Kasumi-1 (cell line): ENCODE measurements at places on chromosomes 13 and 19.

DNA sequence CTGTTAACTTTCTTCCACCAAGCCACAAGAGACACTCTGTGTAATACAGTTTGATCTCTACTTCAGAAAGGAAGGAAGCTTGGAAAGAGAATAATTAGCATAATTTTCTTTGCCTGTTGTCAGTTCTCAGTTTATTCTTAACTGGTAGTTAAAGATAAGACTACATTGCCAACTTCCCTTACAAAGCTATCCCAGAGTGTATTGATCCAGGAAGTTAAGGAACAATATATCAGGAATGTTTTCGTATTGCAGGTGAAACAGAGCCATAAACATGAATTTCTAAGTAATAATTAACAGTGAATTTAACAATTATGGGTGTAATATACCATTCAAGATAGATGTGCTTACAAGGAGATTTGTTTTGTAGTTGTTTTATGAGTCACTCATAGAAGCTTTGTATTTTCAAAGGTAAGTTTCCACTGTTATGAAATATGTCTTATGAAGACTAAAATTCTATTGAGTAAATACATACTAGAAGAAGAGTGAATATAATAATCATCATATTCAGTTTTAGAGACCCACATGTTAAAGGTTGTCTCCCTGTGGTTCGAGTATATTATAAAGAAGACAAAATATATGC lies 88.4 kb upstream of the KLF5 start:
- DNase-seq, result no peak

DNA sequence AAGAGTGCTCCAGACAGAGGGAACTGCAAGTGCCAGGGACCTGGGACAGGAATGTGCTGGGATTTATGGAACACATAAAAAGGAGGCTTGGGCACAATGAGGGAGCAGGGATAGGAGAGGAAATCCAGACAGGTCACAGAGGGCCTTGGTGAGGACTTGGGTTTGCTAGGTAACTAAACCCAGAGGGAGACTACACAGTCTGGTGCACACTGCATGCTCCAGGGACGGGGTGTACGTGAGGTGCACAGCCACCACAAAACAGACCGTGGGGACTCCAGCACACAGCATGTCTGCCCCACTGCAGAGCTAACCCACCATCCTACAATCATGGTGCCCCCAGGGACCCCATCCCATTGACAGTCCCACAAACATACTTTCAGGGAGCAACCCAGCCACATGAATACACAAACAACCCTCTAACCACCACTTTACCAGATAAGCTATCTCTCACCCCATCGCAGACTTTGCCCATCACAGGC lies 5.5 kb upstream of the ZFP36 start:
- DNase-seq, result no peak

- DNase-seq, result no peak
Measured at GRCh38 chr13:66635526-66635925, 594.6 kb downstream of the PCDH9 start.

DNA sequence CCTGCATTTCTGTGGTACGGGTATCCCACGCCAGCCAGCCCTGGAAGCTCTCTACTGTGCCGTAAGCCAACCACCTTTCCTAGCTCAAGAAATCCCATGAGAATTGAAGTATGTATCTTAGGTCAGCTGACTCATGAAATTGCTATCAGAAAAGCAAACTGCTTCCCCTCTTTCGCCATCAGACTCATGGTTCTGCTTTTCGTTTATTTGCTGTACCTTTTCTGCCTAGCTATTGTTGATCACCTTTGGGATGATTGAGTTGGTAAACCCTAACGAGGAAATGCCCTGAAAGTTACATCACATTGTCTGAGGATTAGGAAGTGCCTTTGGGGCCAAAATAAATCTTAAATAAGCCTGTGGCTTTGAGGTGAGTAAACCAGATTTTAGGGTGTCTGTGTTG lies at the start of gene ADGRE3:
Gene ADGRE3, minus strand, starts transcription at position 81 of the 400 bp plus-strand sequence. Its CDS starts 74 bp downstream, at position 7.
- peak; percentile 44 for DNase-seq

- DNase-seq, result no peak
Measured at GRCh38 chr13:77876176-77876575, 42.5 kb downstream of the EDNRB start.

- no peak for DNase-seq
Measured at GRCh38 chr19:290372-291005, 714 bp downstream of the PLPP2 start.

GRCh38 chr19:18735324-18735723 lies 51.8 kb downstream of the CRTC1 start:
- DNase-seq, result no peak

DNA sequence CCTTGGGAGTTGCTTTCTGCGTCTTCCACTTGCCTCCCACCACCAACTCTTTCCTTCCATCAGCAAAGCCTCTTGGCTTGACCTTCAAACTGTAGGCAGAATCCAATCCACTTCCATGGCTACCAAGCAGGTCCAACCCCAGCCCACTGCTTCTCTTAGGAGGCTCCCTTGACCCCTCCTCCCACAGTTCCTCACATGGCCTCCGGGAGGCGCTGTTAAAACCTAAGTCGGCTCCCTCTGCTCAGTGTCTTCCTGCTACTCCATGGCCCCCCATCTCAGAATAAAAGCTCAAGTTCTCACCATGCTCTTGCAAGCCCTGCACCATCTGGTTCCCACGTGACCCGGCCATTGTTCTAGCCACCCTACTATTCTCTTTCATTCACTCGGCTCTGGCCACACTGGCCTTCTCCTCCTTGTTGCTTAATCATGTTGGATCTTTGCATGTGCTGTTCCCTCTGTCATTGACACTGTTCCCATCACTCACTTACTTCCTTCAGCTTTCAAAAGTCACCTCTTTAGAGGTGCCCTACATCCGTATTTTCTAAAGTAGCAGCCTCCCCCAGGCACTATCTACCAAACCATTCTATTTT lies 7.5 kb downstream of the IZUMO2 start:
- DNase-seq, result no peak

GRCh38 chr13:34420702-34421346 lies 521.2 kb upstream of the NBEA start:
- DNase-seq, result no peak

DNA sequence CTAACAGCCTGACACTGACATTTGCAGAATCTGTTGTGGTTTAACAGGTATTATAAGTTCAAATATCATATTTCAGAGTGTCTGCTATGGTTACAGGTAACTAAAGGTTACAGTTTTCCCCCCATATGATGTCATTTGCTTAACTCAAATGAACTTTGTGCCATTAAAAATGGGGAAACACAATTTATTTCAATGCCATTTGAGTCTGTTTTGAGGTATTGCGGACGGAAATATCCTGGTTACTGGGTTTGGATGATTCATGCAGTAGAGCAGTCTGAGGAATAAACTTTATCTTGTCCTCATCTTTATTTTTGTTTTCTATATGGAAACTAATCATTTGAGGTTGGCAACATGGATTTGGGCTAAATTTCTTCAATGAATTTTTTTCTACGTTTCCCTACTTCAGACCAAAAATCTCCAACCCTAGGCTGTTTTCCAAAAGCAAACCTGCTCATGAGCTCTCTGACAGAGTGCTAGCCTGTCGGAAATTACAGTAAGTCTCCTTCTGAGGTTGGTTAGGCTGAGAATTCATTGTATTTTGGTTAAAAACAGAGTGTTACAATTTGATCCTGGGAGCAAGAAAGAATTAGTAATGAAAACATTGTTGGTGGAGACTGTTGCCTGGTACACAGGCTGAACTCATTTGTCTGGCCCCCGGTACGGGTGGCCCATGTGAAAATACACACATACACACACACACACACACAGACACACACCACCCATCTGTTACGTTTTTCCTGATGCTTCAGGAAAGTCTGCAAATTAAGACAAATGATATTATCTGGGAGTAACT lies 66.1 kb downstream of the AKAP11 start:
- DNase-seq, result no peak

DNA sequence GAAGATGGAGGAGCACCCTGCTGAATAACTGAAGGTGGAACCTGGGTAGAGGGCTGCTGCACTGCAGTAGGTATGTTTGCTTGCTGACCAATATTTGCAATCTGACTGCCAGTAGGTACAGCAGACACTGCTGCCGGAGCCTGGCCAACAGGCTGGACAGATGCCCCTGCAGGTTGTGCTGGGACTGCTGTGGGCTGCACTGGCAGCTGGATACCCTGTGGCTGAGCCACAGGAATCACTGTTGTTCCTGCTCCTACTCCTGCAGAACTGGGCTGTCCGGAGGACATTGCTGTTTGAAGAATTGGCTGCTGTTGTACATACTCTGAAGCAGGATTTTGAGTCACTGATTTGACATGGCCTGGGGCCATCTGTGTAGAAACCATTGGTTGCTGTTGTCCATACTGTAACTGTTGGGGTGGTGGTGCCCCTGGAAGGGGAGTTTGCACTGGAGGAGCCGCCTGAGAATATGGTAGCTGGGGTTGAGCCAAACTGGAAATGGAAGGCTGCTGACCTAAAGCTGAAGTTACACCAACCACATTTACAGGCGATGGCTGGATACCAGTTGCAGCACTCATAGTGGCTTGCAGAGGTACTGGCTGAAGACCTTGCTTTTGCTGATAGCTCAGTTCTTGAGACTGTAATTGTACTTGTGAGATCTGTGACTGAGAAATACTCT lies 2.2 kb downstream of the TSC22D1 start:
- peak; percentile 55 for DNase-seq

GRCh38 chr13:39224671-39225240 lies 186.5 kb downstream of the NHLRC3 start:
- no peak for DNase-seq

GRCh38 chr13:61107989-61108388 lies 307.7 kb downstream of the PCDH20 start:
- DNase-seq, result no peak
